Kidney epithelial cell (primary cell): ENCODE measurements at places on chromosomes 13 and 19.

GRCh38 chr19:4829001-4829712 lies 2.4 kb downstream of the TICAM1 start:
- DNase-seq, result no peak

DNA sequence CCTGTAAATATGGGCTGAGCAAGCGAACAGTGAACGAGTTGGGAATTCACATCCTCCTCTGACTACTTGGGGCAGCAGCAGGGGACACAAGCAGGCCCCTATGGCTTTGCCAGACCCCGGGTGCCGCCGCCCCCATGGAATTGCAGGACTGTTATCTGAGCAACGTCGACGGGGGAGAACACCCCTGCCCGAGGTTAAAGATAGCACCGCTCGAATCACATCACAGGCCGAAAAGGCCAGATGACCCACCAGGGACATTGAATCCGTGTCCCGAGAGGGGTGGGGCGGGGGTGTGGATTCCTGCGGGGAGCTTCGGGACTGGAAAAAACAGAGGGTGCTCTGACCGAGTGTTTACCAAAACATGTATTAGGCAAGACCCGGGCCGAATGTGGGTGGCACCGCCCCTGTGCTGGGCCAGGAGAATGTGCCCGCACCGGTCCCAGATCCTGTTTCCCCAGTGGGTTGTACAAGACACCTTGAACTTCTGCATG lies 9.1 kb downstream of the FEM1A start:
- no peak for DNase-seq

DNA sequence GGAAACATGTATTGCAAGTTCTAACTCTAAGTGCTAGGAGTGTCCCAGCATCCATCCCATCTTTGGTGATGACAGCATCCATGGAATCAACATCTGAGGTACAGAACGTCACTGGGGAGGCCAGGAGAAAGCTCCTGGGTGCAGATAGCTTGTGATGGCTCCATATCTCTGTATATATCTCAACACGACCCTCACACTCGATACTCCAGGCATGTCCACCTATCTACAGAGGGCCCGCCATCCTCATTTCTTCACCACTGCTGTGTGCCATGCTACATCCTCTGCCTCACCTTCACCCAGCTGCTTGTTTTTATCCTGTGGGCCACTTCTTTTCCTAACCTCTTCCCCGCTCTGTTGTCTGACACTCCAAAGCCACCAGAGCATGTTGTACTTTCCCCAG lies 100.4 kb upstream of the SERP2 start:
- DNase-seq, result no peak

GRCh38 chr19:46529622-46530451 lies 34.2 kb upstream of the PNMA8B start:
- DNase-seq, result no peak

GRCh38 chr13:114140906-114141250 lies 8.5 kb upstream of the RASA3 start:
- no peak for DNase-seq

DNA sequence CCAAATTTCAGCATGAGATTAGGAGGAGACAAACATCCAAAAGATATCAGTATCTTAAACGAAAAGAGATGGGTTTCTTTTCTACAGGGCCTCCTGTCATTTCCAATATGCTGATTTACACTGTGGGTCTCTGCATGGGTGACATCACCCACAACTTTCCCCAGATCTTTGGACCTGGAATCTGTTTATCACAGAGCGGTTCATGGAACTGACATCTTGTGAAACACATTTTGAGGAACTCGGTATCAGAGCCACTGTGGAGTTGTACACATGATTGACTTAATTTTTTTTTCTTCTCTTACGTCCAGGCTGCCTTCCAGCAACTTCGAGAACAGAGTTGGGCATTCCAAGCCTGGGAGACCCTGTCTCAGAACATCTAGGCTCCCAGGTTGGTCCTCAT lies 80.2 kb upstream of the SERP2 start:
- DNase-seq, result no peak

DNA sequence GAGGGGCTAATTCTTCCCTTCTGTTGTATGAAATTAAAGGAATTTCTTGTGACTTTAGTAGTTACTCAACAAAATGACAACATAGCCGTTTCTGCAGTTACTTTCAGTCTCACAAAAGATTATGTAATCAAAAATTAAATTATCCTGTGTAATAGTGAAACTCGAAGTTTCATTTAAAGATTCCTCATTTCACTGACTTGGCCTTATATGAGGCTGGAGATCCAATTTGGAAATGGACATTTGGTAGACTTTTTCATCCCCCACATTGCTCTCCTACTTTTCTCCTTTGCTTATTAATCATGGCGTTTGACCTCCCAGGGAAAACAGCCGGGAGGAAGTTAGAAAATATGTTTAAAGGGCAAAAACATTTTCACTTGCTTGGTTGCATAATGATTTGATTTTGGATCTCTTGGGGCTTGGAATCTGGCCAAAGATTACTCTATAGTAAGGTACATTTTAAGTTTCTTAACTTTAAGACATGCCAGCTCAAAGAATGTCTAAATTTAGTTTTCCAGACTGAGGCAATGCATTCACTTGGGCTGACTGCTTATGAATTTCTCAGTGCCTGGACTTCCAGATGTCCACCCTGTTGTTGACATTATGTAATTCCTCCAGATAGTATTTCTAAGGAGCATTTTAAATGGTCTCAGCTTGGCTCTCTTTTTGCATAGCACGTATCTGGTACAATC lies 1364.9 kb upstream of the MIR17HG start:
- DNase-seq, result no peak

GRCh38 chr19:14434543-14435319 lies 1.6 kb downstream of the PKN1 start:
- peak; percentile 58 for DNase-seq

DNA sequence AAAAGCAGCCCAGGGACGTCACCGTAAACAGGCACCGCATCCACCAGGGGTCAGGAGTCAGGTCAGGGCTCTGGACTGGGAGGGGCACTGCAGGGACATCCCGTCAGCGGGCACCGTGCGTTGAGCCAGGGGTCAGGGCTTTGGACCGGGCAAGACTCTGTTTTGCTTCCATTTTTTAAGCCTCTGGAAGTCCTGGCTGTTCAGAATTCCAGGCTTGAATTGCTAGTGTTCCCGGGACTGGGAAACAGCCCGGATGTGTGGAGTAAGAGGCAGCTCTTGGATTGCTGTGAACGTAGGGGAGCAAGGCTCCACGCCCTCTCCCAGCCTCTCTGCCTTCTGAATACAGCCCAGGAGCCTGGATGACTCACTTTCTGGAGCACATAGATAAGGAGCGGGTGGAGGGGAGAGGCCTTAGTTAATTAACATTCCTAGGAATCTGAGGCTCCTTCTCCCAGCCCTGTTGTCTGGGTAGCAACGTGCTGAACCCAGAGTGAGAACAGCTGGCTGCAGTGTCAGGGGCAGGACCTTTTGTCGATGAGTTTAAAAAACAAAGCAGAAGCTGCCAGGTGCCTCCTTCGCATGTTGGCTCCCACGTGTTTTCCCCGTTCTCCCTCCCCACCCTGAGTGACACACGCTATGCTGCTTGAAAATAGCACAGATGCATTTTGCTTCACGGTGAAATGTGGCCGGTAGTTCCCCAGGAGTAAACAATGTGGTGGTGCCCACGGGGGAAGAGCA lies 21.9 kb downstream of the ATP11A start:
- DNase-seq, result peak; percentile 95
